ENCODE measurements at places on chromosomes 2 and 18.
A peak's percentile ranks its signal among the peaks of the same experiment; 100 is the strongest.

- DNase-seq = no peak
Measured at GRCh38 chr2:203688798-203689197, 17.6 kb upstream of the CD28 start.

DNA sequence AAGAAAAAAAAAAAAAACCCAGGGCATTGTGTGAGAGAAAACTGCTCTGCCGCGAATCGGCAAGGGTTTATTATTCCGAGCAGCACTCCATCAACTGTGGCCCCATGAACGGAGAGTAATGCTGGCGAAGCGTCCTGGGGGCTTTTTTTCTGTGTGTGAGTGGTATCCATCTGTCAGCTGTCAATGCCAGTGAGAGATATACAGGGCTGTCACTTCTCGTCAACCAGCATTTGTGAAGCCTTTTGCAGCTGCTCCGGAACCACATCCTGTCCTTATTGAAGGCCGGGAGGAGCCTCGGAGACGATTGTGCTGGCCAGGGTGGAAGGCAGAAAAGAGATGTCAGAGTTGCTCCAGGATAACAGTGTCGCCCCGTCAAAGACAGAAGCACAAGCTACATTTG is 356.9 kb upstream of the SMIM21 start:
- DNase-seq = no peak

- no peak for DNase-seq
Measured at GRCh38 chr2:17762451-17762850, 8.5 kb downstream of the GEN1 start.

GRCh38 chr18:67135981-67136380 is 380.5 kb downstream of the DSEL start:
- DNase-seq = no peak

DNA sequence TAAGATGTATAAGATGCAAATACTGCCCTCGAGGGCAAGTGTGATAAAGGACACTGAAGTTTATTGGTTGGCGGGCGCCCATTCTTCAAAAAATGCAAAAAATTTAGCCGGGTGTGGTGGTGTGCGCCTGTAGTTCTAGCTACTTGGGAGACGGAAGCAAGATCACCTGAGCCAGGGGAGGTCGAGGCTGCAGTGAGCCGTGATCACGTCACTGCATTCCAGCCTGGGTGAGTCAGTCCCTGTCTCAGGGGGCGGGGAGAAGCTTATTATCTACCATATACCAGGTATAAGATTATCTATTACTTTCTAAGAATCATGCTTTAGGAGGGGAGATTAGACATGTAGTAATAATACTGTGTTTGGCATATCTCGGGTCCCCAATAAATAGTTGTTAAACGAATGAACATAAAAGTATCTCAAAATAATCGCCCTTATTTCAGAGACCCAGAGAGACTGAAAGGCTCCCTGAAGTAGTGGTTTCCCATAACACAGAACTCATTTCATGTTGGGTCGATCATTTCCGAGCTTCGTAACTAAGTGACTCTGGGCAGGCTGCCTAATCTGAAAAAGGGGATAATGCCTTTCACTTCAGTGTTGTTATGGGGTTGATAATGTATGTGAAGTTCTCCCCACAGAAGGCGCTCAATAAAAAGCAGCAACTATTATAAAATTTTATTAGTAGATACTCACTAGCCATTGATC is 1.2 kb upstream of the SELENOI start:
- DNase-seq = no peak

GRCh38 chr2:83970217-83970929 is 488.7 kb downstream of the SUCLG1 start:
- no peak for DNase-seq

DNA sequence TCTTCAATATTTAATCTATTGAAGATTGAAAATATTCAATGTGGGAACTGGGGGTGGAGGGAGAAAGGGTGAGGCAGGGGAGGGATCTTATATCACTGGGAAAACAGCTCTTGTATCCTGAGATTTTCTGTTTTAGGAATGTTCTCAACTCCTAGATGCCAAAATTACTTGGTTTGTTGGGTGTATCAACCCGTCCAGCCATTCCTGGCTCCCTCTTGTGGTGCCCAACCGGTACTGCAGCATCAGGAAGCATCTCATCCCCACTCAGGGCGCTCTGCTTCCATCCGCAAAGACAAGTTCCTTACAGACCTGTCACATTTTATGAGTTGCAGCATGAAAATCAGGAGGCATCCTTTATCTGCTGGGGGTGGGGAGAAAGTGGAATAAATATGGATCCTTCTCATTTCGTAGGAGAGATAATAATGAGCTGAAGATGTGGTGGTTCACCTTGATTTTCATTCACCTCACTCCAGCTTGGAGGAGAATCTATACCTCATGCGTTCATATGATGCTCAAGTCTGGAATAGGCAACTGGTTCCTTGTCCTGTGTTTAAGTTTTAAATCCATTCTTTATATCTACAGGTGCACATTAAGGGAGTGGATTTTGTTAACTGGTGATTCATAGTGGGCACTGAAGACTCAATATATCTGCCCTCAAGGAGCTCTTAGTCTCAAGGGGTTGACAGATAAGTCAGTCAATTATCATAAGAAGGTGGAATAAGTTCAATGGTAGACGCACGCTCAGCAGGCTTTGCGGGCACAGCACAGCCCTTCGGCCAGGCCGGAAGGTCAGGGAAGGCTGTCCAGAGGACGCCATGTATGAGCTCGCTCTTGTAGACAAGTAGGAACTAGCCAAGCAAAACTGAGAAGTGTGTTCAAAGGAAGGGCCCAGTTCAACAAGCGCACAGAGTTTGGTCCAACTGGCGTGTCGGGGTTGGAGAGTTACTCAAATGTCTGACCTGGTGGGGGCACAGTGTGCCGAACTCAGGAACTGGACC is 127.3 kb downstream of the RNF144A start:
- DNase-seq = peak; percentile 47

DNA sequence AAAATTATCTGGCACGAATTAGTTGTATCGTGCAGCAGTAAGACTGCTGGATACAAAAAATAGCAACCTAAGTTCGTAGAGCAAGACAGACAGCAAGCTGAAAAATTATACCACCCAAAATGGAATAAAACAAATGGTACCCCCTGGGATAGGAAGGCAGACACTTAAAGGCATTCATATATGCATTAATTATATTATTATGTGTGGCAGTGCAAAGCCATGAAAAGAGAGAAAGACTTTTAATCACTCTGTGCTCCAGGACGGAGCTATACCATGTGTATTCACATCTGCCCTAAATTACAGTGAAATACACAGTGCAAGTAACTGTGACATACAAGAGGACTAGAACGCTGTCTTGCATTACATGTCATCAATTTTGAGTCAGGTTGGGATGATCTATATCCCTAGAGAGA is 235.9 kb downstream of the GULP1 start:
- DNase-seq = no peak

- no peak for DNase-seq
Measured at GRCh38 chr2:149613704-149614103, 26.1 kb upstream of the MMADHC start.

DNA sequence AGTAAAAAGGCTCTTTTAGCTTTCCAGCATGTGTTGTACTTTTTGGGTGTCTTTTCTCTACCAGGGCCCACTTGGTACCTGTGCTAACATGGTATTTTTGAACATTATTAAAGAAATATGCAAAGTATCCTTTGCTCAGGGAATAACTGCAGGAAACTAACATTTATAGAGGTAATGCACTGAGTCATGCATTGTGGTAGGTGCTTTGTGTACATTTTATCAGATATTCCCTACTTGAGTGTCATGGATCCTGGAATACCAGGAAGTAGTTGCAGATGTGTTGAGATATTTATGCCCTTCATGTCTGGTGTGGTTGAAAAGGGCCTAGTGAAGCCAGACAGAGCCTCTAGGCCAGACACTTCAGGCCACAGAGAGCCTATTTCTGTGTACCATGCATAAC is 215.5 kb upstream of the CYRIA start:
- DNase-seq = no peak

DNA sequence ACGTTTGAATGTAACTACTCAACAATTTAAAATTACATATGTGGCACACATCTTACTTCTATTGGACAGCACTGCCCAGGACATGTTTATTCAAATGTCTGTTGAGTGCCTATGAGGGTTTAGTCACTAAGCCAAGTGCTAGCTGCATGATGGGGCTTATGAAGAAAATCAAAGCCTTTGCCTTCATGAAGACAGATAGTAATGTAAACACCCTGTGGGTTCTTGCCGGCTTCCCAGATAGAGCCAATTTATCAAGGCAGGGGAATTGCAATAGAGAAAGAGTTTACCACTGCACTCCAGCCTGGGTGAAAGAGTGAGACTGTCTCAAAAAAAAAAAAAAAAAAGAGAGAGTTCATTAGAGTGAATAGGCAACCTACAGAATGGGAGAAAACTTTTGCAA is 43.7 kb upstream of the NEB start:
- no peak for DNase-seq
